H7 (cell line): ENCODE measurements at places on chromosomes 6 and 20.

DNA sequence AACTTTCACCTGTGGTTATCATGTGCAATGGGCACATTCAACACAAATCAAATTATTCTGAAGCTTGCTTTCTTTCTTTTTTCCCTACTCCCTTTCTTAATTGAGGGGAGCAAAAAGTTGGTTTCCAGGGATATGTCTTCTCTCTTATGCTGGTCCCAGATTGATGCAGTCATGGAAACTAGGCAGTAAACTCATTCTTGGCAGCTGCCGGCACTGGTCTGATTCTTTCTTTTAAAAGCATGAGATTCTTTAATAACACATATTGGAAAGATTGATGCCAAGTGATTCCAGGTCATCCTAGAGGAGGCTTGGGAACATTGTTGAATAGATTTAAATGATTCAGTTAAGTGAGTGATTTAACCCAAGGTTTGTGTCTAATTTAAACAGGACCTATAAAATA, 29.0 kb downstream of the PTPRA start:
- DNase-seq: no peak

DNA sequence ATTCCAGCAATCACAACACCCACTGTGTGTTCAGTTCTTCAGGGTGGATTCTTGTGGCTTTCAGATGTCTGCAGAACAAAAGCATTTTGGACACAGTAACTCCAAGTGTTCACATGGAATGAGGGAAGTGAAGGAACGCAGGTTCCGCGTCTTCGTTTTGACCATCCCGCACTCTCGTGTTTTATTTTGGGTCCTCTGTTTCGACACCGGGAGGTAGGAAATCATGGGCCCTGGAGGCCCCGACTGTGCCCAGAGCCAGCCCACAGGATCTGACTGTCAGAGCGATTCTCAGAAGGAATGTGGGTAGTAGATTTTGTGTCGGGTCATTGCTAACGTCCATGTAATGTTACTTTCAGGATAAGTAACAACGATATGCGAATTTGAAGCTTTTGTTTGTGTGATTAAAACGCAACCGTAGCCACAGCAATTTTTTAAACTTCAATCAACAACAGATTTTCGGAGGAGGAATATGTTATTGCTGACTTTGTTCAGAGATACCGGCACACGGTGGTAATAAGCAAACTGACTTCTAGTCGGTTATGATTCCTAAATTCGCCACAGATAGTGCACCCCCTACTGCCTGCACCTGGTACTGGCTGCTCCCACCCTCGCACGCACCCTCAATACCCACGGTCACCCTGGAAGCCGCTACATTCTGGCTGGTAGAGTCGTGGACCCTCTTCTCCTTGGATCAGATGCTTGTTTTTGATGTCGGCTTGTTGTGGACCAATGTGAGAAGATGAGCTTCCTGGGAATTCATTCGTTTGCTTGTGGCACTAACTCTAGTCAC, 10.5 kb downstream of the NPEPL1 start:
- DNase-seq: peak; percentile 66

- DNase-seq: no peak
These were observed 24.9 kb upstream of the CFAP206 start for GRCh38 chr6:87382861-87383260.

DNA sequence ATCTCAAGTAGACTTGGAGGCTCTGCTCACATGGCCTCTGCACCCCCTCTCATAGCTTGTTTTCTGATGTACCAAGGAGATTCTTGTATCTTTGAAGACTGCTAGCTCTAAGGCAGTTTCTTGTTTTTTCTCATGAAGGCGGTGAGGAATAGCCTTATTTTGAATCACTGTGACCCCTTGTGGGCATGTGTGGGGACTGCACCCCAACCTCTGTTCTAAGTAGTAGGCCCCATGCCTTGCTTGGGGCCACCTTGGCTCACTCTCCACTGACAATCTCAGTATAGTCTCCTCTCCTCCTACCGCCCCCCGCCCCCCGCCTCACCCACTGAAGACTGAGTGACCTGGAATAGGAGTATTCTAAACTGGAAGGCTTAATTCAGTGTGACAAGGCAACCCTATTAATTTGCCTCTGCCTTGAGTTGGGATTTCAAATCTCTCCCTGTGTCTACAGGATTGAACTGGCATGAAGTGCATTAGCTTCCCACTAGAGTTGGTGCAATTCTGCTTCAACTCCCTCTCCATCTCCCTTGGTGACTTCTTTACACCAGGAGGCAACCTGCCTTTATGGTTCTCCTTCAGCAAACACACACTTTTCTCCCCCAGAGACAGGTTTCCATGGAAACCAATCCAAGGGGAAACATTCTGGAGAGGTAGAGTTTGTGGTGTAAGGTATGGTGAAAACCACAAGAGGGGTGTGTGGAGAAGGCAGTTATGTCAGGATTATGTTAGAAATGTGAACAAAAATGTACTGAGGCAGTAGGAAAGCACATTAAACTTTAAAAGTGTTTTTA, 75.4 kb upstream of the ECI2 start:
- DNase-seq: peak; percentile 71

- DNase-seq: no peak
These were observed 57.5 kb downstream of the RIN2 start for GRCh38 chr20:19815553-19815991.

DNA sequence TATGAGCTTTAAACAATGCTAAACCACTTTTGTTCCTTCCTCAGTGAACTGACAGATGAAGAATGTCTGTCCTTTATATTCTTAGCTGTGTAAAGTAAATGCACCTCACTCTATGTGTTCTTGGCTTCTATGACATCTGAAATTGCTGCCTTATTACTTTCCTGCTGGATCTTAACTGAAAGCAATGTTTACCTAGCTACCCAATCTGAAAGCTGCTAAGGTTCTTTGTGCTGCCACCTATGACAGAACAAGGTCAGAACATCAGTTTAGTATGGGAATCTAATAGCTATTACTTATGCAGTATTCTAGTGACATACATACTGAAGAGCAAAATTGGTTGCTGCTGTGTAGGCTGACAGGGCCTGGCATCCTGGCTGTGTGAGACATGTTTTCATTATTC, 444.1 kb downstream of the KHDRBS2 start:
- DNase-seq: no peak

GRCh38 chr6:2795956-2796355, 30.8 kb downstream of the WRNIP1 start:
- no peak for DNase-seq

- peak; percentile 67 for DNase-seq
These were observed at the start of gene GPSM3 for GRCh38 chr6:32192608-32193039. Gene GPSM3 (minus strand): TSS chr6:32192643. CDS start chr6:32192513, 130 bp downstream.

- no peak for DNase-seq
These were observed 11.4 kb downstream of the PPIL6 start for GRCh38 chr6:109428889-109429477.

- DNase-seq: no peak
These were observed 20.7 kb downstream of the CGA start for GRCh38 chr6:87074101-87074621.

DNA sequence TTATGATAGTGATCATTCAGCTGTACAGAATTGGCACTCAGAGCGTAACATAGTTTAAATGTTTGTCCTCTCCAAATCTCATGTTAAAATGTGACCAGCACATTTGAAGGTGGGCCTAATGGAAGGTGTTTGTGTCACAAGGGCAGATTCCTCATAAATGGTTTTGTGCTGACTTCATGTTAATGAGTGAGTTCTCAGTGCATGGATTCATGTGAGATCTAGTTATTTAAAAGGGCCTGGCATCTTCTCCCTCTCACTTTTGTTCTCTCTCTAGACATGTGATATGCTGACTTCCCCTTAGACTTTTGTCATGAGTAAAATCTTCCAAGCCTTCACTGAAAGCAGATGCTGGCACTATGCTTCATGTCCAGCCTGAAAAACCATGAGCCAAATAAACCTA, 452.4 kb upstream of the PTCHD4 start:
- DNase-seq: no peak

GRCh38 chr6:137705160-137706082, 161.6 kb upstream of the TNFAIP3 start:
- DNase-seq: peak; percentile 51

GRCh38 chr20:38228436-38228835, 32.1 kb downstream of the KIAA1755 start:
- peak; percentile 51 for DNase-seq

- DNase-seq: no peak
These were observed 31.3 kb downstream of the SLC22A3 start for GRCh38 chr6:160379466-160379865.

DNA sequence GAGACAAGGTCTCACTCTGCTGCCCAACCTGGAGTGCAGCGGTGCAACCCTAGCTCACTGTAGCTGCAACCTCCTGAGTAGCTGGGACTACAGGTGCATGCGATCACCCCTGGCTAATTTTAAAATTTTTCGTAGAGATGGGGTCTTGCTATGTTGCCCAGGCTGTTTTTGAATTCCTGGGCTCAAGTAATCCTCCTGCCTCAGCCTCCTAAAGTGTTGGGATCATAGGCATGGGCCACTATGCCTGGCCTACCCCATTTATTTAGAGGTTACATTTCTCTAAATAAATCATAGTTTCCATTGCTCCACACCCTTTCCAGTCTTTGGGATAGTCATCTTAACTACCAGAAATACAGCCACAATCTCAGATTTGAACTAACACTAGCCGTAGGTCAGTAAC, 134.7 kb upstream of the CITED2 start:
- DNase-seq: no peak

DNA sequence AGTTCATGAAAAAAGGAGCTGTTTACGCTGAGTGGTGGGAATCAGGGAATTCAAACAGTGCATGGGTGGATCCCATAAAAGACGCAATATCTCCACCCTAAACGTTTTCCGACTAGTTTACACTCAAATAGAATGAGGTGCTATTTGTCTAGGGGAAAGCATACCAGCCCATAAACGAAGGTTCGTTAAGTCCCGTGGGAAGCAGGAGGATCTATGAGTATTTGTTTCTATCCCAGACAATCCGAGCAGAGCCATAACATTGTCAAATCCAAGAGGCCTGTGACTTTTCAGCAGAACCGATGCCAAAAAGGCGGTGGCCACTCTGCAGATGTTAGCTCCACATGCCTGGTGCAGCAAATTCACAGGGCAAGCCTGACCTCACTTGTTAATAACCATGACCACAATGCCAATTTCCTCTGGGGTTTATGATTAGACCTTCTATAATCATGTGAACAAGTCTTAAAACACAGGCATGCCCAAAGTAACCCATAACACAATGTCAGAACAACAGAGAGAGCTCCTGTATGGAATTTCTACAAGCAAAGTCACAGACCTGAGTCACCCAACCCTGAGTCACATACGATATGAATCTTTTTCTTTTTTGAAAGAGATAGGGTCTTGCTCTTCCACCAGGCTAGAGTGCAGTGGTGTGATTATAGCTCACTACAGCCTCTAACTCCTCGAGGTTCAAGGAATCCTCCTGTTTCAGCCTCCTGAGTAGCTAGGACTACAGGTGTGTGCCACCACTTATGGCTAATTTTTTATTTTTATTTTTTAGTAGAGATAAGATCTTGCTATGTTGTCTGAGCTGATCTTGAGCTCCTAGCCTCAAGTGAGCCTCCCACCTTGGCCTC, 123.3 kb downstream of the KIF13A start:
- DNase-seq: no peak

DNA sequence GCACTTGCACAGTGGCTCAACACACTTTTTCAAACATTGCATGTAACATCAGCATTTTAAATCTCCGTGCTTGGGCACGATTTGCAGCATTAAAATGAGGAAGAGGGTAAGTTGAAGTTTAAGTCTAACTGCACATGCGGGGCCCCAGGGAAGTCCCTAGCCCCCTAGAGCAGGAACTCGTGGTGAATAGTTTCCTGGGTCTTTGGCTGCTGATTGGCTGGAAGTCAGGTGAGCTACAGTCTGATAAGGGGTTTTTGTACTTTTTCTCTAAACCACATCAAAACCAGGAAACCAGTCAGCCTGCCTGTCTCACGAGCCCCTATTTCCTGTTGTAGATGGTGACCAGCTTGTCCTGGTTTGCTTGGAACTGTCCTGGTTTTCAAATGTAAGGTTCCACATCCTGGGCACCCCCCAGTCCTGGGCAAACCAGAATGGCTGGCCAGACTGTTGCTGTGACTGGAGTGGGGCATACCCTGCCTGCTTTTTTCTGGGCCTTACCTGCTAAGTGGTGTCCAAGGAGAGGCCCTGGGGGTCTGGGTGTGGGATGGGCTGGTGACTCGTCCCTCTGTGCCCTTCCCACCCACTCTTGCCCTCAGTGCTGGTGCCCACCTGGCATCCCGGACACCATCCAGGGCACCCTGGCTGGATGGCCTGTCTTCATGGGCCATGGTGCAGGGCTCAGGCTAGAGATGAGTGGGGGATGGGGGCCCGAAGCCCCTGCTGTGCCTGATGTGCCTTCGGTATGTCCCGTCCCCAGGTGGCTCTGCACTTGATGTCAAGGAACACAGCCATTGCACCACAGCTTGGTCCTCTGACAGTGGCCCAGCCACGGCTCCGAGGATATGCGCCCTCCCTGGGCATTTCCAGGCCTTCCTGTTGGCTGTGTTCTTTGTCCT, 31.8 kb downstream of the SUN5 start:
- DNase-seq: peak; percentile 38

- no peak for DNase-seq
These were observed 10.4 kb upstream of the CALHM5 start for GRCh38 chr6:116500969-116501433.

DNA sequence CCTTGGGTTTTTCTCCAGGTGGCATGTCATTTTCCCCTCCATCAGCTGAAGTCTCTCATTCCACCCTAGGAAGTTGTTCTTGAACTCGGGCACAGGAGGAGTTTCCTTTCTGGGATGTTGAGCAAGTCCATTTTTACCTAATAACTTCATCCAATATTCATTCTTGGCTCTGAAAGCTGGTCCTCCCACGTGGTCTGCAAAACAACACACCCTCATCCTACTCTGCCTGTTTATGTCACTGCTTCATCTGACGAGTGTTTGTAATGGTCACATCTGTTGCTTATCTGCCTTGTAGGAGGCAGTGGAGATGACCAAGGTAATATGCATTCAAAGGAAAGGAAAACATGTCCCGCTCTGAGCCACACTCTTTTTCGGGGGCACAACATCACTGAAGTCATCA, 41.7 kb upstream of the AIG1 start:
- no peak for DNase-seq

DNA sequence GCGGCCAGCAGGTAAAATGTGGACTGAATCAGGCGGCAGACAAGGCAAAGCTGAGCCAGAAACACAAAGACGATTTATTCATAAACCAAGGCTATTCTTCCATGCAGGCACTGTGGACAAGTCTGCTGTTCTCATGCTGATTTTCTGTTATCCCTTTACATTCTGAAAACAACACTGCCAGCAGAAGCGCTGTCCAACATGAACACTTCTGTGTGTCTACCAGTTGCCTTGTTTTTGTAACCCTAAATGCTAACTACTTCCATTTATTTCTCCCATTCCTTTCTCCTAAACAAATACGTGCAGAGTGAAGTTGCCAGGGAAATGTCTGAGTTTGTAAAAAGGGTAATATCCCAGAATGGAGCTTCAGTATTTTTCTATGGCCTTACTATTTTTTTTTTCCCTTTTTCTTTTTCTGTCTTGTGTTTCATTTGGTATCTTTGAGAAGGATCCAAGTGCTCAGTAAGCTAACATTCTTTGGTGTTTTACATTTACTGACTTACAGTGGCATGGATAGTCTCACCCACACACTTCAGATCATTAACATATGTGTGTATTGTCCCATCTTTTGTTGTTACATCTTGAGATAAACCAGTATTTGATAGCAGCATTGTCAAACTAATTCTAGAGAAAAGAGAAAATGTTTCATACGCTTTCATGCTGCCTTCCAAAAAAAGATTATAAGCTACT, 1308.9 kb upstream of the MAP3K7 start:
- no peak for DNase-seq
